ENCODE measurements at places on chromosomes 16 and 17.

GRCh38 chr16:84885342-84885910, 65.6 kb downstream of the CRISPLD2 start:
- no peak for DNase-seq

DNA sequence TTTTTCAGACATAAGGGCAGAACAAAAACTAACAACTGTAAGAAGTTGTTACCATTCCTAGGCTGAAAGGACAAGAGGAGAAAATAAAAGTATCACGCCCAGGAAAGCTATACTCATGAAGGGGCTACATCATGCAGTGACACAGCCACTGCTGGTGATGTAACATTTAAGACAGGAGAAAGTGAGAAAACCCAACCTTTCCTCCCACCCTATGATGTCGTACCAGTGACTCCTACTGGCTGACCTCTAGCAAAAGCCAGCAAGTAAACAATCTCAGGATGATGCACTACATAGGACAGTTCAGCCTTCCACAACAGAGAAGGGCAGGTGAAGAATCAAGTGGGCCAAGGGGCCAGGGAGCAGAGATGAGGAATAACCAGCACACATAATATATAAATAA, 14.0 kb upstream of the OR1E2 start:
- no peak for DNase-seq

DNA sequence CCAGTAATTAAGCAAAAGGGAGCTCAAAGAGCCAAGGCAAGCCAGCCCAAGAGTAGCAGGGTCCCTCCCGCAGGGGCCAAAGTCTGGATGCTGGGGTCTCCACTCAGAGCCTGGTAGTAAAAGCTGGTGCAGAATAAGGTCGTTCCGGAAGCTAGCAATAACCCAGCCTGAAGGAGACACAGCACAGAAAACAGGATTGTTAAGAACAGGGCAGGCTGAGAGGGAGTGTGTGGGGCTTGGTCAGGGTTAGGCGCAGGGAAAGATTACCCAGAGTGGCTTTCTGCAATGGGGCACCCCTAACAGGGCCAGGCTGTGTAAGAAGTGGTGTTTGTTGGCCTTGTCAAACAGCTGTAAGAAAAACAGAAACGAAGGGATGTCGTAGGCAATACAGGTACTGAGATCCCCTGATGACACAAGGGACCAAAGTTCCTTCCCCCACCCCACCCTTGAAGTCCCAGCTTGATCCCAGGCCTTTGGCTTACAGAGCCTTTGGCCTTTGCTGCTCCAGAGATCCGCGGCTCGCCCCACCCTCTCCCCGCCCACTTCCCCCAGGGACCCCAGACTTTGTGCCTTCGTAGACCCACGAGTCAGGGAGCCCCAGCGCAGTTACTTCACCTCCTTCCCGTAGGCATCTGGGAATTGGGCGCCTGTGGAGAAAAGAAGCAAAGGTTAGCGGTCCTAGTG, 712 bp downstream of the TMEM256 start:
- no peak for DNase-seq

GRCh38 chr16:83946154-83946780, 6.8 kb upstream of the OSGIN1 start:
- DNase-seq: no peak

GRCh38 chr17:8056232-8056975, 17.5 kb downstream of the ALOX15B start:
- DNase-seq: no peak
